ENCODE measurements at places on chromosomes 7 and 10. TPM values are rescaled to one million over a fixed set of nuclear protein-coding genes. Genes with fewer than 3 reads are reported as not detected.

- no peak for DNase-seq
- H3K27ac ChIP-seq: no peak overlapping the region
- H3K4me3 ChIP-seq: no peak overlapping the region
- no peaks in the 10 kb centered on the region for H3K36me3 ChIP-seq
- peaks cover 19% of the 10 kb centered on the region for H3K4me1 ChIP-seq
Observed at GRCh38 chr7:100588438-100588837, 2.3 kb downstream of the FBXO24 start.

PVRIG gene
- total RNA-seq: 1.4 TPM

DNA sequence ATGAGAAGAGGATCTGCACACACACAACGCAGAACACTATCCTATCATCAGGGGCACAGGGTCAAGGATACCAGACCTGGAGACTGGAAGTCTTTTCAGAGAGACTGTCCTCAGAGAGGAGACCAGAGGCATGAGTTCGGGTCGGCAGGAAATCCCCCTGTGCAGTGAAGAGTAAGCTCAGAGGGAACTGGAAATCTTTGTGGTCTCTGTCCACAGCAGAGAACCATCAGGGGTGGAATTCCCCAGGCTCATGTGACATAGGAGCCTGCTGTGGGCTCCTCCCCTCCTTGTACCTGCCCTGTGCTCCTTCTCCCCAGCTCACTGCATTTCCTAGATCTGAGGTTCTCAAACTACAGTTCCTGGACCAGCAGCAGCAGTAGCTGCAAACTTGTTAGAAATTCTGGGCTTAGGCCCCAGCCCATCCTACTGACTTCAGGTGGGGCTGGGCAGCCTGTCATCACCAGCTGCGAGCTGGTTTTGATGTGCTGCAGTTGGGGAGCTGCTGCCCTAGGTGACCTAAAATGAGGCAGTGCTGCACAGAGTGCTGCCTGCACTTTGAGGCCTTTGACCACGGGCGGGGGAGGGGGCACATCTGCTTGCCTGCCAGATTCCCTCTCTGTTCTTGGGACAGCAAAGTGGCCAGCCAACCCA is 2.4 kb downstream of the ZMIZ2 start:
- H3K27me3 ChIP-seq: no peaks in the 10 kb centered on the region
- H3K27ac ChIP-seq: peak overlapping the region; percentile 30
- no peaks in the 10 kb centered on the region for H3K36me3 ChIP-seq
- peaks cover 45% of the 10 kb centered on the region for H3K4me1 ChIP-seq
- peak; percentile 67 for DNase-seq

DNA sequence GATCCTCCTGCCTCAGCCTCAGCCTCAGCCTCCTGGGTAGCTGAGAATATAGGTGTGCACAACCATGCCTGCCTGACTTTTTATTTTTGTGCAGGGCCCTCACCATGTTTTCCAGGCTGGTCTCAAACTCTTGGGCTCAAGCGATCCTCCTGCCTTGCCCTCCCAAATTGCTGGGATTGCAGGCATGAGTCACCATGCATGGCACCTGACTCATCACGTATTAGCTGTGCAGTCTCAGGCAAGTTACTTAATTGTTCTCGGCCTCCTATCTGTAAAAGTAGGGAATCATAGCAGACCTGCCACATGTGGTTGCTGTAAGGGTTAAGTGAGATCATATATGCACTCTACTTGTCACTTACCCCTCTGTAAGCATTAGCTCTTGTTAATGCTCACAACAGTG is 117.2 kb downstream of the ANLN start:
- H3K27ac ChIP-seq: no peak overlapping the region
- no peaks in the 10 kb centered on the region for H3K4me1 ChIP-seq
- no peaks in the 10 kb centered on the region for H3K27me3 ChIP-seq

GRCh38 chr7:94129443-94130140 is 125.4 kb upstream of the BET1 start:
- H3K36me3 ChIP-seq: no peaks in the 10 kb centered on the region
- H3K27me3 ChIP-seq: no peaks in the 10 kb centered on the region
- H3K4me3 ChIP-seq: no peak overlapping the region
- no peaks in the 10 kb centered on the region for H3K4me1 ChIP-seq
- H3K27ac ChIP-seq: no peak overlapping the region
- DNase-seq: no peak

- no peaks in the 10 kb centered on the region for H3K36me3 ChIP-seq
- H3K4me1 ChIP-seq: no peaks in the 10 kb centered on the region
- no peak for DNase-seq
- no peaks in the 10 kb centered on the region for H3K27me3 ChIP-seq
- H3K27ac ChIP-seq: no peak overlapping the region
Observed at GRCh38 chr10:84801156-84801555, 472.8 kb downstream of the CCSER2 start.

GRCh38 chr10:124041675-124042445 is 51.5 kb downstream of the CHST15 start:
- no peak for DNase-seq
- no peaks in the 10 kb centered on the region for H3K27me3 ChIP-seq
- peaks cover 20% of the 10 kb centered on the region for H3K4me1 ChIP-seq
- no peak overlapping the region for H3K27ac ChIP-seq
- peaks cover 28% of the 10 kb centered on the region for H3K36me3 ChIP-seq

- no peaks in the 10 kb centered on the region for H3K36me3 ChIP-seq
- H3K27ac ChIP-seq: no peak overlapping the region
- H3K4me1 ChIP-seq: peaks cover 4% of the 10 kb centered on the region
- DNase-seq: no peak
- H3K4me3 ChIP-seq: no peak overlapping the region
Observed at GRCh38 chr10:3347413-3348182, 175.0 kb upstream of the PITRM1 start.

DNA sequence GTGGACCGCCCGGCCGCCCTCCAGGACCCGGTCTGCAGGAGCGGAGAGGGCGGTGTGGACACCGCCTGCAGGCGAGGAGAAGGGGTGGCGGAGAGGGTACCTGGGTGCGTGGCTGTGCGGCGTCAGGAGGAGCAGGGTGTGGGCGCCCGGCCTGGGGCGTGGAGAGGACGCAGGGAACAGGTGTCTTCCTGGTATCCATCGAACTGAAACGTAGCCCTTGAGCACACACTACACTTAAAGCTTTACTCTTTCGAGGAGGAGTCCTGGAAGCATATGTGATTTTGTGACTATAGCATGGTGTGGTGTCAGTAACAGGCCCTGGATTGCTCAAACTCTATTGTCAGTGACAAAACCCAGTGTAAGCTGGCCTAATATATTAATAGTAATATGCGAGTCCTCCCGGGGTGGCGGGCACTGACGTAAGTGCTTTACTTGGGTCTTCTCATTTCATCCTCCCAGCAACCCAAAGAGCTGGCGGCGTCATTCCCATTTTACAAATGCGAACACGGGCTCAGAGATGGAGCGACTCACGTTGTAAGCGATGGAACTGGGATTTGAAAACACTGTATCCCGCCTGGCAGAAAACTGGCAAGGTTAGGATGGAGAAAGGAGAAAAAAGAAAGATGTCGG is 508 bp upstream of the TECPR1 start:
- no peak for DNase-seq
- peaks cover 45% of the 10 kb centered on the region for H3K4me1 ChIP-seq
- H3K4me3 ChIP-seq: peak overlapping the region; percentile 94
- H3K27me3 ChIP-seq: no peaks in the 10 kb centered on the region
- peaks cover 11% of the 10 kb centered on the region for H3K36me3 ChIP-seq

- H3K4me3 ChIP-seq: no peak overlapping the region
- H3K27ac ChIP-seq: no peak overlapping the region
- H3K4me1 ChIP-seq: no peaks in the 10 kb centered on the region
- no peaks in the 10 kb centered on the region for H3K36me3 ChIP-seq
Observed at GRCh38 chr10:89555688-89556445, 20.5 kb upstream of the SLC16A12 start.

PAX4 gene
- not detected for total RNA-seq

DNA sequence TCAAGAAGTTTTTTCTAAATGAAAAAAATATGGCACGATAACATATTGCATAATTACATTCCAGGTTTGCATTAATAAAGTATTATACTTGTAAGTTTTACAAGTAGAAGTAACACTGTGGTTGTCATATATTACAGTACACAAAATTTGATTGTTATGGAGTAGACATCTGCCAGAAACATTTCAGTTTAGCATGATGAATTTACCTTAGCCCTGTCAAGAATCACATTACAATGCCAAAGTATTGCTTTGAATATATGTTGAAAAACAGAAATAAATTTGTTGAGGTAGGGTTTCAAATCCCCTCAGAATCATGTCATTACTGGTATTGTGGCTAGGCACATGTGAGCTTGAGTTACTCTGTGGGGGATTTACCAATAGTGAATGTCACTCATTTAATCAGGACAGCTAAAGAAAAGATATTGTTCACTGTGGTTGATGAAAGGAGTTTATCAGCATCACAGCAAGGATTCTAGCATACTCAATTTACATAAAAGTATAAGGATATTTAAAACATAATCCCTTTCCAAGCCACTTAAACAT is 112.1 kb downstream of the MDFIC start:
- no peaks in the 10 kb centered on the region for H3K27me3 ChIP-seq
- no peak overlapping the region for H3K4me3 ChIP-seq
- H3K36me3 ChIP-seq: no peaks in the 10 kb centered on the region
- no peaks in the 10 kb centered on the region for H3K4me1 ChIP-seq

- no peak for DNase-seq
- peak overlapping the region; percentile 25 for H3K4me3 ChIP-seq
- H3K27me3 ChIP-seq: no peaks in the 10 kb centered on the region
- H3K27ac ChIP-seq: peak overlapping the region; percentile 63
Observed at GRCh38 chr7:47493976-47494911, 87.7 kb downstream of the TNS3 start.

DNA sequence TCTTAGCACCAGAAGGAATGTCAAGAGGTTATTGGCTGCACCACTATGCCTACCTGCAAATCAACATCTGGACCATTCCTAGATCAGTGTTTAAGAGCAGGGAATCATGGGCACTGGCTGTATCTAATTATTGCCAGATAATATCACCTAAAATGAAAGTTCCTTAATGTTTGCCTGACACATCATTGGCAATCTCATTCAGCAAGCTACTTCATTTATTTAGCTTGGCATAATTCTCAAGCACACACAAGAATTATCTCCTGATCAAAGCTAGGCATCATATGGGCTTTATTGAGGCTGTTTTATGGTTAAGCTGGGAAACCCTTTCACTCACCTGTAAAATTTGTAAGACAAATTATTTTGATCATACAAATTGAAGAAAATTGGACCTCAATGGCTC is 581.7 kb downstream of the INHBA start:
- H3K4me3 ChIP-seq: no peak overlapping the region
- DNase-seq: no peak
- no peaks in the 10 kb centered on the region for H3K4me1 ChIP-seq
- H3K36me3 ChIP-seq: no peaks in the 10 kb centered on the region

GPER1 gene
- 11.1 TPM for total RNA-seq

DNA sequence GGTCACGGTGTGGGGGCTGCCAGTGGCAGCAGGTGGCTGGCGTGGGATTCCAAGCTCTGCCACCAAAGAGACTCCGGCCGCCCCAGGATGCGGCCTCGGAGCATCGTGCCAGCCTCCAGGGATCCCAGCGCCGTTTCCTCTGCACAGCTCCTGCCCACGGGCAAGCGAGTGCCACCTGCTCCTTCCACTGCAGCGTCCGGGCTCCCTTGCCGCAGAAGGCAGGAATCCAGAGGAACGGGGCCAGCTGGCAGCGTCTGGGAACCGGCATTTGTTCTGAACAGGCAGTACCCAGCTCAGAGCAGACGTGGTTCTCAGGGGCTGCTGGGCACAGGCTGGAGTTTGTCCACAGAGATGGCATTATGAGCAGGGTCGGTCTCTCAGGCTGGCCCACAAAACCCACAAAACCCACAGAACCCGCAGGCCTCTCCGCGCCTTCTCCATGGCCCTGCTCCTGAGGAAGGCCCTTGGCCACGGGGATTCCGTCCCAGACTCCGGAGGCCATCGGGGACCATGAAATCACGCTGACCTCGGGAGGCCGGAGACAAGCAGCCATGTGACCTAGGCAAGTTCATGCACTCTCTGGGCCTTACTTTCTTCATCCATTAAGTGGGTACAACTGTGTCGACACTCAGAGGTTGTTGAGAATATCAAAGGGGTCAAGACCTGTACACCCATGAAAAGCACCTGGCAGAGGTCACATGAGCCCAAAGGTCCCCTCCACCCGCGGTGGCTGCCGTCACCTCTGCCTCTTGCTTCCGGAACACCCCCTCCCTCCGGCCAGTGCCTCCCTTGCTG is 72.1 kb upstream of the TNRC18 start:
- no peaks in the 10 kb centered on the region for H3K27me3 ChIP-seq
- H3K36me3 ChIP-seq: peaks cover 14% of the 10 kb centered on the region
- no peak for DNase-seq
- H3K4me1 ChIP-seq: peaks cover 21% of the 10 kb centered on the region
- H3K4me3 ChIP-seq: no peak overlapping the region

ASB10 gene
- not detected for total RNA-seq

GRCh38 chr10:100562008-100562672 is 26.4 kb downstream of the HIF1AN start:
- peaks cover 48% of the 10 kb centered on the region for H3K27me3 ChIP-seq
- H3K27ac ChIP-seq: no peak overlapping the region
- no peaks in the 10 kb centered on the region for H3K36me3 ChIP-seq
- peak; percentile 86 for DNase-seq
- H3K4me1 ChIP-seq: peaks cover 11% of the 10 kb centered on the region

GRCh38 chr7:16606704-16607103 is 38.9 kb downstream of the ANKMY2 start:
- no peak overlapping the region for H3K4me3 ChIP-seq
- no peaks in the 10 kb centered on the region for H3K4me1 ChIP-seq
- H3K27me3 ChIP-seq: no peaks in the 10 kb centered on the region
- peaks cover 42% of the 10 kb centered on the region for H3K36me3 ChIP-seq
- H3K27ac ChIP-seq: no peak overlapping the region

All from upper lobe of right lung (tissue), 1 donor.